ENCODE measurements at places on chromosomes 11 and 22. TPM values are rescaled to one million over a fixed set of nuclear protein-coding genes. Genes with fewer than 3 reads are reported as not detected.
A peak's percentile ranks its signal among the peaks of the same experiment; 100 is the strongest.

SLC22A25 gene
- total RNA-seq = not detected

- no peak for DNase-seq
Observed at GRCh38 chr11:10322830-10323792, 18.2 kb downstream of the ADM start.

GRCh38 chr11:86246293-86246675 is 1.7 kb downstream of the EED start:
- DNase-seq = no peak

SF1 gene
- 536 TPM for total RNA-seq

DNA sequence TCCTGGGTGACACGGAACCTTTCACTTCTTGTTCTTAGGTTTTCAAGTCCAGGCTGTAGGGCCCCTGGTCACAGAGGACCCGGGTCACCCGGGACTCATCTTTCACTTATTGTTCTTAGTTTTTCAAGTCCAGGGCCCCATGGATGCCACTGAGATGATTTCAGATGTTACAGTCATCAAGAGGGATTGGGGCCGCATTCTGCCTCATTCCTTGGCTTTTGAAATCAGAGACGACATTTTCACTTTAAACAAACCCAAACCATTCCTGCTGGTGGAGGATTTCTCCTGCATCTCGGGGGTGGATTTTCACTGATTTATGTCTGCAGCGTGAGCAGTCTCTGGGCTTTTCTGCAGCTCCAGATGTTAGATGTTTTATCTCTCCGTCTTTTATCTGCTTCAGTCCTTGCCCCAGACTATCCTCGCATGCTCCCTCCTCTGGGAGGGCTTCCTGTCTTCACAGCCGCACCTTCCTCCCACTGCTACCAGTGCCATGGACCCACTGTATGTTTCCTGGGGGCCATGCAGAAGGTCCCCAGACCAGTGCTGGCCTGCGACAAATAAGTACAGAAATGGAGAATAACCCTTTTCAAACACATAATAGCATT is 27.4 kb downstream of the FBLN1 start:
- no peak for DNase-seq

DNA sequence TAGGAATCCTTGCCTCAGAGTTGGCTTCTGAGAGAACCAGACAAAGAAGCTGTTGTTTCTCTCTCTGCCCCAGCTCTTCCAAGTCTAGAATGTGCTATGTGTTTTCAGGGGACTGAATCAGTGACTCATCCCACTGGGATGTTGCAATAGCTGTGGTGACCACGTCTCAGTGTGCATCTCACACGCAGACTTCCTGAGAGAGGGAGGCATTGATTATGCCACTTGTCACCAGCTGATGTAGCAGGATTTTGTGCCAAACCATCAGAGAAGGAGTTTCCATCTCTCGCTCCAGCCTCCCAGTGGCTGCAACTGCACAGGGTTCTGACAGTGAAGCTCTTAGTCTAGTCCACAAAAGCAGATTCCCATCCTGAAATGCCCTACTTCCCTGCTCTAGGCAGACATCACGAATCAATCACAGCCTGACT is 455.8 kb downstream of the MIAT start:
- no peak for DNase-seq

DNA sequence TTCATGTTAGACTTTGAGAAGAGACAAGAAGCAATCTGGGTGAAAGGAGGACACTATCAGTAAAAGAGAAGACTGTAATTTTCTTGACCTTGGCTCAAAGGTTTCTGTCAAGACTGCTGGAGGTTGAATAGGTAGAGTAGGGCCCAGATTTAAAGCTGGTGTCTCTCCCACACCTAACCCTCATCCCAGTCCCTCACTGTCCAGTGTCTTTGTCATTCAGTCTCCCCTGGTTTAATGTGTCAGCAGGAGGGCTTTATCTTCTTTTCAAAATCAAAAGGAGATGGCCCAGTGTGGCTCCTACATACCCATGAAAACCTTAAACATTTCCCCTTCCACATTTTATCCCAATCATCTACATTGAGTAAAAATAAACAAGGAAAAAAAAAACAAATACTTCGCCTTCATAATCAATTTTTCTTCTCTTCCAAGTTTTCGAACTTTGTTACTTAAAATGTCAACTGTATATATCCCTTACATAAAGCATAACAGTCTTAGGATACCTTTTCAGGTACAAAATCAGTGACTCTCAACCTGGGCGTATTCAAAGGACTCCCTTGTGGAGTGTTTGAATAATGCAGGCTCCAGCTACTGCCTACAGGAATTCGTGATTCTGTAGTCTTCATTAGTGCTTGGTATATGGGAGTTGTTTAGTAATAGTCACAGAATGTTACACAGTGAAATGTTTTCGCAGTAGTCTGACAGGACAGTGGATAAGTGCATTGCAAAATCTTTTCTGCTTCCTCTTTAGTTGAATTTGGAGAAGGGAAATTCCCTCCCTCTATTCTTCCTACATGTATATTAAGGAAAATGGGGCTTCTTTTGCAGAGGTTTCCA is 87.2 kb downstream of the FAT3 start:
- no peak for DNase-seq

DNA sequence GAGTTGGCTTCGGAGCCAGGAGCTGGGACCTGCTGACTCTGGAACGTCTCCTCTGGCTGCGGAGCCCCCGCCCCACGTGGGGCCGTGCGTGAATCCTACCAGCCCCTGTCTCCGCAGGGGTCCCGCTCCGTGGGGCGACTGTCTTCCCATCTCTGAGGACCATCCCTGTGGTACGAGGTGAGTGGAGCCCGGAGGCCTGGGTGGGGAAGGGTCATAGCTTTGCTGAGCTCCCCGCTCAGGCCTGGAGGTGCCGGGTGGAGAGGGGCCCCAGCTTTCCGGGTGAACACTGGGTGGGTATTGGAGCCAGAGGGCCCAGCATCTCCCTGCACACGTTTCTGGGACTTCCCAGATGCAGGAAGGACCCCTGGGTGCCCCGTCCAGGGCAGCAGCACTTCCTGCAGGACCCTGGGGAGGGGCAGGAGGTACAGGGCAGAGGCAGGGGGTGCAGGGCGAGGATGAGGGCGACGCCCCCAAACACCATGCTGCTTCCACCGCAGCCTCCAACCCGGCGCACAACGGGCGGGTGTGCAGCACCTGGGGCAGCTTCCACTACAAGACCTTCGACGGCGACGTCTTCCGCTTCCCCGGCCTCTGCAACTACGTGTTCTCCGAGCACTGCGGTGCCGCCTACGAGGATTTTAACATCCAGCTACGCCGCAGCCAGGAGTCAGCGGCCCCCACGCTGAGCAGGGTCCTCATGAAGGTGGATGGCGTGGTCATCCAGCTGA is 3.8 kb downstream of the MUC5AC start:
- DNase-seq = no peak

GRCh38 chr11:116461789-116462188 is 311.0 kb downstream of the BUD13 start:
- no peak for DNase-seq

- DNase-seq = no peak
Observed at GRCh38 chr11:10294290-10294953, 403 bp upstream of the SBF2 start.

GRCh38 chr11:105381941-105382340 is 227.9 kb upstream of the GRIA4 start:
- no peak for DNase-seq

DNA sequence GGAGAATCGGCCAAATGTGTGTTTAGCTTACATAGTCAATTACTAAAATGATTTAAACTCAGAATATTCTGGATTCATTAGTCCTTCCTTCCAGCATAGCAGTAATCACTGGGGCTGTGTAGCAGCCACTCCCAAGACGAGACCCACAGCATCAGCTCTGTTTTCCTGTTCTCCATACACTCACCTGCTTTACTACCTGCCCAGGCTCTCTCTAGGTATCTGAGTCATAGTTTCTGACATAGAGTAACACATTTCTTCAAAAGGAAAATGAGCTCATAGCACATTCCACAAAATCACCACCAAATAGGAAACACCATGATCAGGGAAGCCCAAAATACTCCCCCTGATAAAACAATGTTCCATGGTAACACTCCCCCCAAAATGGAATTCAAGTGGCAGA is 22.9 kb downstream of the MORC2 start:
- no peak for DNase-seq

GRCh38 chr11:16981651-16982194 is 32.5 kb downstream of the PLEKHA7 start:
- DNase-seq = no peak

DNA sequence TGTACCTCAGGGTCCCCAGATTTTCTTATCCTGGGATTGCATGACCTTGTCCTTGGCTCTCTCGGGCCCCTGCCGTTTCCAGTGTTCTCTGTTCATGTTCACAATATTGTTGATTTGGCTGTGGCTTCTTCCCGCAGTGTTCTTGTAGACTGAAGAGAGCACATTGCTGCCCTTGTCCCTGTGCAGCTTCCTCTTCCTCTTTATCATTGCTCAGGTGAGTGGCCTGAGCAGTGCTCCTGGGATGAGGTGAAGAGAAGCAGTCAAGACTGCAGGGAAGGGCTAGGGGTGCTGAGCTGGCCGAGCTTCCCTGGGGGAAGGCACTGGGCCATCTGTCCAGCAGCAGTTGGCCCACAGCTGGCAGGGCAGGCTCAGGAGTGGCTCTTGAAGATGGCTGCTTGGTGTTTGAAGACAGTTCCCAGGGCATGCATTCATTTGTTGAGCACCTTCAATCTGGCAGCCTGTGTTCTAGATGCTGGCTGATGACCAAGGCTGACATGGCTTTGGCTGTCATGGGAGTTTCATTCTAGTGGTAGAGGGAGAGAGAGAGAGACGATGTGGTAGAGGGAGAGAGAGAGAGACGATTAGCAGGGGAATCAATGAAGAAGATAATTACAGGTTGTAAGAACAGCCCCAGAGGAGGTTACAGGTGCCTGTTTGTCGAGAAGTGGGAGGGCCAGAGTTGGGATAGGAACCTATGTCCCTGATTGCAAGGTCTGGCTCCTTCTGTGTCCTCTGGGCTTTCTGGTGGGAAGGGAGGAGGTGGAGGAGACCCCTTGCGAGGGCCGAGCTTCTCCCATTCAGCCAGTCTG is 17.4 kb downstream of the BMAL1 start:
- DNase-seq = no peak

DNA sequence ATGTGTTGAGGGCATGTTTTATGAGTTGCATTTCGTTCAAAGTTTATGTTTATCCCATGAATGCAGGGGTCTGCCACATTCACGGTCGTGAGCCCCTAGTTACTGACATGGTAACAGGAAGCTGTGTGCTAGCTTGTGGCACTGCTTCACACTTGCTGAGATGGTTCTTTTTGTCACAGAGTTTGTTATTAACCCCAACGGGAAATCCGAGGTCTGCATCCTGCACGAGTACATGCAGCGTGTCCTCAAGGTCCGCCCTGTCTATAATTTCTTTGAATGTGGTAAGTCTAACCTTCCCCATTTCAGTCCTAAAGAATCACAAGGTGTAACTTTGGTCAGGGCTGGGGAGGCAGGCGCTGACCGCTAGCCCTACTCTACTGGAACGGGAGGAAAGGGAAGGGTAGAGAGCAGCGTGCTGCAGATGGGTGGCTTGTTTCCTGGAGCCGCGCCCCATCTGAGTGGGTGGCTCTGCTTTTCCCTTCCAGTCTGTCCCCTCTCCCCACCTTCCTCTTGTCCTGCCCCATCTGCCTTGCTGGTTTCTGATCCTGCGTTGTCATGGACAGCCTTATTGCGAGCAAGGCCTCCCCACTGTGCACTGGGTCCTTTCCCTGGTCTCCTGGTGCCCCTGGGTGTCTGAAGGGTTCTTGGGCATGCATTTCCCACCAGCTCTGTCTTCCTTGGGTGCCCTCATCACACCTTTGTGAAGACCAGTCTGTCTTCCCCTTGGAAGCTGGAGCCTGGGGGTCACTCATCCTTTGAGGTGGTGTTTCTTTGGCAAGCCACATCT is 11.8 kb downstream of the DGCR8 start:
- DNase-seq = no peak

EMID1 gene
- 18.1 TPM for total RNA-seq

PICALM gene
- 154 TPM for total RNA-seq

- no peak for DNase-seq
Observed at GRCh38 chr11:73381589-73381988, 5.4 kb downstream of the RELT start.

DNA sequence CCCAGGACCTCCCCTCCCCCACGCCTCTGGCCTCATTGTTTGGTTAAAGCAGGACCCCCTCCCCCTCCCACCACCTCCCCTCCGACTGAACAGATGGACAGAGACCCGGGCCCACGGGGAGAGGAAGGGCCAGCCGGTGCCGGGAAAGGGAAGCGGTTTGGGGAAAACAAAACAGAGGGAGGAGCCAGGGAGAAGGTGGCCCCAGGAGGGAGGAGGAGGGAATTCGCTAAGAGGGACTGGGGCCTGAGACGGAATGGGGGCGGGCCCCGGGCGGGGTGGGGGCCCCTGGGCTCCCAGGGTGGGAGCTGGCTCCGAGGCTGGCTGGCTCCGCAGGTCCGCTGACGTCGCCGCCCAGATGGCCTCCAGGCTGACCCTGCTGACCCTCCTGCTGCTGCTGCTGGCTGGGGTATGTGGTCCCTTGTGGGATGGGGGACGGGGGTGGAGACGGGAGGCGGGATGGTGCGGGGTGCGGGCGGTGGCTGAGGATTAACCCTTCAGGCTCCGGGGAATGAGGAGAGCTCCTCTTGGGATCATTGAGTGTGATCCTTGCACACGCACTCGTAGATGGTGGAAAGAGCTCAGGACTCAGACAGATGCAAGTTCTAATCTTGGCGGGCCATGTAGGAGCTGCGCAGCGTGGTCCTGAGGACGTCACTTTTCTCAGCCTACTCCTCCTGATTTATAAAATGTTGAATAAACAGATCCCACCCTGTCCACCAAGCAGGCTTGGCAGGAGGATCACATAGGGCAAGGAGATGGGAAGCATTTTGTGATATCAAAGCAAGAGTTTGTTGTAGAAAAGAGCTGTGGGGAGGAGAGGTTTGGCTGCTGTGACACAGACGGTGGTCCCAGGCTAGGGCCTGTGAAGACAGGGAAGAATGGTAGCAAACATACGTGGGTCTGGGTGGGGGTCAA is 688 bp downstream of the SERPING1 start:
- peak; percentile 45 for DNase-seq

APOA1 gene
- 0.75 TPM for total RNA-seq

- no peak for DNase-seq
Observed at GRCh38 chr11:133841279-133842043, 3.9 kb downstream of the SPATA19 start.
